Dorsolateral prefrontal cortex (tissue), 122 donors: ENCODE measurements at places on chromosomes 4 and X.

DNA sequence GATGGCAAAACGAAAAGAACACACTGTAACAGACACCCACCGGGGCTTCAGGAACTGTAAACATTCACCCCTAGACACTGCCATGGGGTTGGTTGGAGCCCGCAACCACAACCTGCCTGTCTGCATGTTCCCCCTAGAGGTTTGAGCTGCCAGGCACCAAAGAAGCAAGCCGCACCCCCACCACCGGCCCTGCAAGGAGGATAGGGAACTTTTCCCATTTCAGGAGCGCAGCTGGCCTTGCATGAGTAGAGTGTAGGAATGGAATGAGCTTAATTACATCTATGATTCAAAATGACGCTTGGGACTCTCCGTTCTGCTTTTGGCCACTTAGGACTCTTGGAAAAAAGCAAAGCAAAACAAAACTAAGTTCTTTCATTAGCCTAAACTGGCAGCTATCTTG, 243.6 kb upstream of the CTSO start:
- no peak for DNase-seq

DNA sequence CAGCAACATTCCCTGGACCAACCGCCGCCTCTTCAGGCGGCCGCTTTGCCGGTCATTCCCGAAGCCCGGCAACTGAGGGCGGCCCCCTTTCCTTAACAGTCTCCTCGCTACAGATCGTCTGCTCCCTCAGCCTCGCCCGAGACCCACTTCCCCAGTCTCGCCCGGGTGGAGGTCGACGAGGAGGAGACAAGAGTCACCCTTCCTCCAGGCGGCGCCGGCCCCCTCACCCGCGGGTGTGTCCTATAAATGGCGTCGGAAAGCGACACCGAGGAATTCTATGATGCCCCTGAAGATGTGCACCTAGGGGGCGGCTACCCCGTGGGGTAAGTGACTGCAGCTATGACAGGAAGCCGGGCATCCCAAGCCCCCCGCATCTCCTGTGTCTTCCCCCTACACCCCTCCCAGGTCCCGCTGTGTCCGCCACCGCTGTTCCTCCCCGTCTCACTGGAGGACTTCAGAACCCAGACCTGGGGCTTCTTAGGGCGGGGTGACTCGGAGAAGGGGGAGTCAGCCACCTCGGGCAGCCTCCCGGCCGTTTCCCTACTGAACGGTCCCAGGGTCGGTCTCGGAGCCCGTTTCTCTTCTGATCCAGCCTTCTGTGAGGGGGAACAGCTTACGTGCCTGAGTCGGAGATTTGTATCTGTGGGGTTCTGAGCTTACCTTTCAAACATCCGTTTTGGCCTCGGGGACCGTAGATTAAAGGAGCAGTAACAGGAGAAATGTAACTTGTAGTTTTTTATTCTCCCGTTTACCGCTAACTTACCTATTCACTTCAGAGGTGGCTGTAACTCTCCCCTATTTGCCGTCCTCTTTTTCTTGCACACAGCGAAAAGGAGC, 570 bp downstream of the WDR44 start:
- peak; percentile 32 for DNase-seq

DNA sequence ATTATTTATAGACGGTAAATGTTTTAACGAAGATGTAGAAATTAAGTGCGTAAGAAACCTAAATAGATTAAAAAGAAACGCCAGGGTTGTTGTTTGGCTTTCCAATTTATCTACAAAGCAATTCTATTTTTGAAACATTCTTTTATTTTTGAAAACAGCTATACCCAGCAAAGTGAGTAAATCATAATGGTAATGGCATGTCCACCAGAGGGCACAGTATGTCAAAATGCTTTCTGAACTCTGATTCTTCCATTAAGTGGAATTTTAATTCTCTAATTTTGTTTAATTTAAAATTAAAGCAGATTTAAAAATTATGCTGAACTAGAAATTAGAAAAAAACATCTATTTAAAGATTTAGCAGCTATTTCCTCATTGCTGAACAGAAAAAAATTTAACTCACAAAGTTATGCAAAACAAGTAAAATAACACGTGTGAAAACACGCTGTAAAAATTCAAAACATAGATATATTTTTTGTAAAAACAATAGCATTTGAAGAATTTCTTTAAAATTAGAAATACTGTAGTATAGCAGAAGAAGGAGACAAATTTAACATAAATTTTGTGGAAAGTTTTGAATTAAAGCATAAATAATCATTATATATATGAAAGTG, 26.5 kb downstream of the RASSF6 start:
- DNase-seq: no peak

GRCh38 chrX:103817502-103817901, 14.6 kb downstream of the RAB9B start:
- no peak for DNase-seq

GRCh38 chrX:53337101-53337500, 55.7 kb upstream of the IQSEC2 start:
- no peak for DNase-seq

DNA sequence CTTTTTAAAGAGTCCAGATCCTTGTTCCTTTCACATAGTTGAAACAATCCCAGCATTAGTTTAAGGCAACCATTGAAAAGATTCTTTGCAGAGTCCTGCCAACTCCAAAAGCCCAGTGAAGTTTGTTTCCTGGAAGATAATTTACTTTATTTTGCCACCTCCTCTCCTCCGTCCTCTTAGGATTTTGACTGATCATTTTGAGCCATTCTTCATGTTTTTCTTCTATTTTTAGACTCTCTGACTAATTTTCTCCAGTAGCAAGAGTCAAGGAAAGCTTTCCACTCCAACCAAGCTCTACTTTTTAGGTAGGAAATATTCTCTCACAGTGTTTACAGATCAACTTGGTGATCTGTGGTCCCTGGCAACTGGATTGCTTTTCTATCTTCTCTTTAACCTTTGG, 10.3 kb downstream of the NCBP2L start:
- no peak for DNase-seq

GRCh38 chr4:29549342-29549741, 1170.8 kb upstream of the PCDH7 start:
- DNase-seq: no peak

DNA sequence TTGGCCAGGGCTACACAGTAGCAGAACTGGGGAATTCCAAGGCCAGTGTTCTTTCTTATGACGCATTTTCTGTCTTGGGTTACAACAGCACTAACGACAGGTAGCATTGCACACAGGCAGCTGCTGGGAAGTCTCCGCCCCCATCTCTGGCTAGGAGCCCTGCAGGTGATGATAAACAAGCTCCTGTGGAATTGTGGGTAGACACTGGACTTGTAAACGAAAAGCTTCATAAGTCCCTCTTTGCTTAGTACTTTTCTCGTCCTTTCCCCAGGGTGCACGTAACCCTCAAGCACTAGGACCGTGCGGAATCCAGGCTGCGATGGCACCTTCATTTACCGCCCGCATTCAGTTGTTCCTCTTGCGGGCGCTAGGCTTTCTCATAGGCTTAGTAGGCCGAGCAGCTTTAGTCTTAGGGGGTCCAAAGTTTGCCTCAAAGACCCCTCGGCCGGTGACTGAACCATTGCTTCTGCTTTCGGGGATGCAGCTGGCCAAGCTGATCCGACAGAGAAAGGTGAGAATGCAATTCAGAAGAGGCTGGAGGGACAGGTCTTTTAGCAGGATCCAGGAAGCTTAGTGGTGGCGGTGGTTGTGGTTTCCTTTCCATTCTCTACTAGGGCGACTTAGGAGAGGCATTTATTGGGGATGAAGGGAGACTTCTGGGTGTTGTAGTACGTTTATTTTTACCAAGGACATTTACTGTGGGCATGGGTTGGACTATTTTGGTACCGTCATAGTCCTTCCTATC, at the start of gene FAAH2:
TSS of gene FAAH2 (plus strand) at position 200 of the 745 bp plus-strand sequence. CDS start at position 320, 120 bp downstream.
- no peak for DNase-seq

DNA sequence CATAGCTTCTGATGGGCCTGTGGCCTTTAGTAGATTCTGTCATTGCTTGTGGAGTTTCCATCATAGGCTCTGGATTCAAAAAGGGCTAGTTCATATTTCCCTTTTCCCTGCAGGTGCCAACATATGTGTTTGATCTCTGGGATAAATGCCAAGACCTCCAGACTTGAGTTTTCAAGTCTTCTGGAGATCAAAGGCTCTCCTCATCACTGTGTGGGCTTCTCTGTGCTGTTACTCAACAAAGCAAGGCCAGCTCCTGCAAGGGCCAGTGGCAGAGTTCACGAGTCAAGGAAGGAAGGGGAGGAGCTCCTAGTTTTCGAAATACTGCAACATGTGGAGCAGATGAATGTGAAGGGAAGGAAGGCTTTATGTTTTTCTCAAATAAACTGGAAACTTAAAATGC, 62.7 kb upstream of the SCML1 start:
- DNase-seq: no peak

DNA sequence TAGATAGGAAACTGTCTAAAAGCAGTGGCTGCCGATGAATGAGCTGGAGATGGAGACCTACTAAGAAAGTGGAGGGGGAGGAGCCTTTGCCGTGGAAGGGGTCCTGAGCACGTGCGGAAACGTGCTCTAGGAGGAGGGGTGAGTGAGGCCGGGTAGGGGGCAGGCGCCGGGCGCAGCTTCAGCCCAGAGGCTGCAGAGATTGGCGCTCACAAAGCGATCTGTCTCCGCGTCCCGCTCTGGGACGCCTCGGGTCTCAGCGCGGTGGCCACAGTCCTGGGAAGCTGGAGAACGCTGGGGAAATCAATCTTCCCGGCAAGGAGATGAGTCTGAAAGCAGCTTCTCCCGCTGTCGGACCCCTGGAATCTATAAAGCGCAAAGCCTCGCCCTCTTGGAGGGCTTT, 444 bp upstream of the ARHGAP6 start:
- no peak for DNase-seq

DNA sequence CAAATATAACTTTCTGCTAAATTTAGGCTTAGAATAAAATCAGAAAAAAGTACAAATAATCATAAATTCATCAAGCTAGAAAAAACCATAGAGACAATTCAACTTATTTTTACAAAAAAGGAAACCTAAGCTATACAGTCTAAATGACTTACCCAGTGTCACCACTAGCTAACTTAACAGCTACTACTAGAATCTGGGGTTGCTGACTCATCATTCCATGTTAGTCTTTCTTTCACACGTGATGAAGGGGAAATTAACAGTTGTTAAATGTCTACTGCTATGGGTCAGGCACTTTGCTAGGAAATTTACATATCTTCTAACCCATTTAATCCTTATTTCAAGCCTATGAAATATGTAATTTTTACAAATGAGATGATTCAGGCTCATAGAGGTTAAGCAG, 349.3 kb upstream of the GALNT7 start:
- DNase-seq: no peak

- no peak for DNase-seq
Measured at GRCh38 chrX:71095981-71096759, 519 bp downstream of the FOXO4 start.

DNA sequence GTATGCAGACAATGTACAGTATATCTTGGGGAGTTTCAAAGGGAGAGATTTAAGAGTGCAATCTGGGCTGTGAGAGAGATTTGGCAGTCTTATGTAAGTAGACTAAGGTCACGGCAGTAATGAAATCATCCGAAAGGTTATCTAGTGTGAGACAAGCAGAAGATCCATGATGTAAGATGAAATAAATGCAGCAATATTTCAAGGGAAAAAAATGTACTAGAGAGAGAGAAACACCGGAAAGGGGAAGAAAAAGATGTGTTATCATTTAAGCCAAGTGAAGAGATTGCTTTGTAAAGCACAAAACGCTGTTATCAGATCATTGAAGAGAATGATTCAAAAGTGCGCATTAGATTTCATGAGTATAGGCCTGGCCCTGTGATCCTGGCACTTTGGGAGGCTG, 88.4 kb upstream of the GUCY1A1 start:
- DNase-seq: no peak

GRCh38 chr4:20444599-20445337, 193.1 kb downstream of the SLIT2 start:
- no peak for DNase-seq

DNA sequence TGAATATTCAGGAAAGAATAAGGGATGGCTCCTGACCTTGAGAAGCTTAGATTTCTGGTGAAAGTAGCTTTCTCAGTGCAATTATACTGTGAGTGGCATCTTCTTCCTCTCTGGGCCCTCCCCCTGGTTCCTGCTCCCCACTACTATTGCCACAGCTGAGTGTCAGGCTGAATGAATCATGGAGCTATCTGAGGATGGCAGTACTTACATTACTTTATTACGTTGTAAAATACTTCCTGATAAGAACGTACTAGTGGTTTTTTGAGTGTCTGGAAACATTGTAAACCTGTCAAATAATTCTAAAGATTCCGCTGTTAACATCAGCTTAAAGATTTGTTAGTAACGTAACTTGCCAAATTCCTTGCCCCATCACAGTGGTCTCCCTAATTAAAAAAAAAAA, 36.2 kb downstream of the ARHGAP10 start:
- no peak for DNase-seq

- DNase-seq: no peak
Measured at GRCh38 chr4:129064717-129065116, 28.6 kb downstream of the SCLT1 start.

- DNase-seq: no peak
Measured at GRCh38 chr4:56689201-56689969, 8.3 kb upstream of the HOPX start.

- no peak for DNase-seq
Measured at GRCh38 chrX:67692246-67692645, 148.4 kb downstream of the AR start.

DNA sequence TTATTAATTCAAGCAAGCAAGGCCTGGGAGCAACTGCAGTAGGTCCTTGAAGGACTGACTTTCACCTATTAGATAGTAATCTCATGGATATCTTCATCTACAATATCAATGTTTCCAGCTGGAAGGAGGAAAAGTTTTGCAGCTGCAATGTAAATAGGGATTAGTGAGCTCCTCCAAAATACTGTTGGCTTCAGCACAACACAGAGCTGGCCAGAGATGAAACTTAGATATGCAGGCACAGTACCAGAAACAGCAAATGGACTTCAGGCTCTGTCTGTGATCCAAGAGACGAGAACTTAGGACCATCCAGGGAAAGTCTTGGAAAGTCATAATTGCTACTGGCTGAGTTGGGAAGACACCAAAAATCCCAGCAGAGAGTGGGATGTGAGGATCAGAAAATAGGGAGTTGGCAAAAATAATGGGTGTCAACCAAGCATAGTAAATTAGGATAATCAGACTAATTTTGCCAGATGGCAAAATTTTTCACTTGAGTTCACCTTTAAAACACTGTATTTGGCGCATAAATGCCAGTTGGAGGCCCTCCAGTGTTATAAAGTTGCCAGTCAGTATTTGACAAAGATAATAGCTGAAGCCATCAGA, 57.5 kb downstream of the PARM1 start:
- no peak for DNase-seq
